BJ (cell line): ENCODE measurements at places on chromosomes 12 and 14.

- no peak for DNase-seq
These were observed 60.0 kb downstream of the CHGA start for GRCh38 chr14:92982956-92983355.

DNA sequence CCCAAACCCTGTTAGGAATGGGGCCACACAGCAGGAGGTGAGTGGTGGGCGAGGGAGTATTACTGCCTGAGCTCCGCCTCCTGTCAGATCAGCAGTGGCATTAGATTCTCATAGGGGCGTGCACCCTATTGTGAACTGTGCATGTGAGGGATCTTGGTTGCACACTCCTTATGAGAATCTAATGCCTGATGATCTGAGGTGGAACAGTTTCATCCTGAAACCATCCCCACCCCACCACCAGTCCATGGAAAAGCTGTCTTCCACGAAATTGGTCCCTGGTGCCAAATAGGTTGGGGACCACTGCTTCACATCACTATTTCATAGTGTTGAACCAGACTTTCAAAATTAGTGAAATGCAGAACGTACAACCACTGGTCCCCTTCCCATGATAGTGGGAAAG lies 57.9 kb upstream of the BICD1 start:
- DNase-seq: no peak

DNA sequence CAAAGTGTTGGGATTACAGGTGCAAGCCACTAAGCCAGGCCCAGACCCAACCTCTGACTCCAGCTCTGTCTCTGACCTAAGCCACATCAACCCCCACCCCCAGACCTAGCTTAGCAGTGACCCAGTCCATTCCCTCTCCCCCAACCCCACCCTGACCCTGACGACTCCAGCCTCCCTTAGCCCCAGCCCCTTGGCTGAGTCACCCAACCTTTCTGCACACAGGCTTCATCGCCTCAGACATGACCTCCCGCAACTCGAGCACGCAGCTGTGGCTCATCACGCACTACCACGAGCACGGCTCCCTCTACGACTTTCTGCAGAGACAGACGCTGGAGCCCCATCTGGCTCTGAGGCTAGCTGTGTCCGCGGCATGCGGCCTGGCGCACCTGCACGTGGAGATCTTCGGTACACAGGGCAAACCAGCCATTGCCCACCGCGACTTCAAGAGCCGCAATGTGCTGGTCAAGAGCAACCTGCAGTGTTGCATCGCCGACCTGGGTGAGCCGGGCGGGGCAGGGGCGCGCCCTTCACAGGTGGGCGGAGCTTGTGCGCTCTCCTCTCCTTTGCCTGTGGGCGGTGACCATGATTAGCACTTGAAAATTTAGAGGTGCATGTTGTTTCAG lies 7.8 kb downstream of the ACVRL1 start:
- no peak for DNase-seq

DNA sequence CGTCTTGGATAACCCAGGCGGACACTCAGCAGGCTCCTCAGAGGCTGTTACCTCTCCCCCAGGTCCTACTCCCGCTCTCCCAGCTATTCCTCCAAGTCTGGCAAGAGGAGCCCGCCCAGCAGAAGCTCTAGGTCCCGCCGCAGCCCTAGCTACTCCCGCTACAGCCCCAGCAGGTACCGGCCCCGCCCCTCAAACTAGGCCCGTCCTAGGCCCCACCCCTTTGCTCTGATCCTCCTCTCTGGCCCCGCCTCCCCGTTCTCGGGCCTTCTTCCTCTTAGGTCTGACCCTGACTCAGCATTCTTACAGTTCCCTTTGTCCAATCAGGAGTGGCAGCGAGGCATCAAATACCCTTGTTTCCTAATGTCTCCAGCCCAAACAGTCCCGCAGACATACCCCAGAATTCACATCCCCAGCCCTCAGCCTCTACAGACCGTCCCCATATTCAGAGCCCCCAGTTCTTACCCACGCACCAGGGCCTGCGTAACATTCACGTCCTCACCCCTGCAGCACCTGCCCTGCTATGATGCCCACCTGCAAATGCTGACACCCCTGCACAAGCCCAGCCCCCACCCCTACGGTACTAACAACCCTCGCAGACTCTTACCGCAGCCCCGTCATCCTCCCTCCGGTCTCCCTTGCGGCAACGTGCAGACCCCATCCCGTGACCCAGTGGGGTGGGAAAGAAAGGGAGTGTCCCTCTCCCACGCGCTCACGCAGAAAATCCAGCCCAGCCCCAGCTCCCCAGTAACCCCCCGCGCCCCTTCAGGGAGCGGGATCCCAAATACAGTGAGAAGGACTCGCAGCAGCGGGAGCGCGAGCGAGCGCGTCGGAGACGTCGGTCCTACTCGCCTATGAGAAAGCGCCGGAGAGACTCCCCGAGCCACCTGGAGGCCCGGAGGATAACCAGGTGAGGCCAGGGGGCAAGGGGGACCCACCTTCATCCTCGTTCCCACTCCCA lies 25.0 kb upstream of the HSPB8 start:
- DNase-seq: no peak

- DNase-seq: no peak
These were observed 536 bp downstream of the TM7SF3 start for GRCh38 chr12:27013611-27014084.

DNA sequence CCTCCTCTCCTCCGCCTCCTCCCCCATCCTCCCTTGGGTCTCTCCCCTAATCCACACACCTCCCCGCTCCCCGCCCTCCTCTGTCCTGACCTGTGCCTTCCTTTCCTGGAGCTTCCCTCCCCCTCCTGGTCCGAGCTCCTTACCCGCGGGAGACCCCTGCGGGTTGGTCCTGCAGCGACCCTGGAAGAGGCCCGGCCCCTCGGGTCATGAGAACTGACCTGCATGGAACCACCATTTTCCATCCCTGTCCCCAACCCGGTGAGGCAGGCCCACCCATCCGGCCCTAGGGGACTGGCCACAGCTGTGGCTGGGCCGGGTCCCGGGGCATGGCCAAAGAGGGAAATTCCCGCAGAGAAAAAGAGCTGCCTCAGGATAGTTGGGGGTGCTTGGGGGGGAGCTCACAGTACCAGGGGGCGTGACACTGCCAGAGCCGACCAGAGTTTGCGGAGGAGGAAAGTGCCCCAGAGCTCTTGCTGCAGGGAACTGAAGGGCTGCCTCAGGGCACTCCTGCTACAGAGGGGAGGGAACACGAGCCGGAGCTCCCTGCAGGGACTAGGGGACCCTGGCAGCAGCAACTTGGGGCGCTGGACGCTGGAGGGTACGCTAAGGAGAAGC lies 613 bp downstream of the ARHGEF40 start:
- DNase-seq: no peak

GRCh38 chr12:110042264-110042663 lies 6.1 kb downstream of the C12orf76 start:
- no peak for DNase-seq

DNA sequence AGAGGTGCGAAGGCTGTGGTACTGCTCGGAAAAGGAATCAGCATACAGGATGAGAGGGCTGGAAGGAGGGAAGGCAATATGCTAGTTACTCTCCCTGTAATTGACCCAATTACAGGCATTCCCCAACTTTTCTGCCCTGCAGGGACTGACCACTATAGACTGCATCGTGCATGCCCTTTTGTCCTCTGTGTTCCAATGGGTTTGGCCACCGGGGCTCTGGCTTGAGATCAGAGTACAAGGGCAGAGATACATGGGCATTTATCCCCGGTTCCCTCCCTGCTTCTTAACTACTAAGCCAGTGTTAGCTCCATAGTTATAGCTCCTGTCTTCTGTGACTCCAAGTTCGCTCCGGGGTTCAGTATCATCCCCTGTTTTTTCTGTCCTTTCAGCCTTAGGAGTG lies 59.7 kb downstream of the GTF2A1 start:
- no peak for DNase-seq

GRCh38 chr14:55123101-55123500 lies 6.0 kb upstream of the LGALS3 start:
- DNase-seq: peak; percentile 83

DNA sequence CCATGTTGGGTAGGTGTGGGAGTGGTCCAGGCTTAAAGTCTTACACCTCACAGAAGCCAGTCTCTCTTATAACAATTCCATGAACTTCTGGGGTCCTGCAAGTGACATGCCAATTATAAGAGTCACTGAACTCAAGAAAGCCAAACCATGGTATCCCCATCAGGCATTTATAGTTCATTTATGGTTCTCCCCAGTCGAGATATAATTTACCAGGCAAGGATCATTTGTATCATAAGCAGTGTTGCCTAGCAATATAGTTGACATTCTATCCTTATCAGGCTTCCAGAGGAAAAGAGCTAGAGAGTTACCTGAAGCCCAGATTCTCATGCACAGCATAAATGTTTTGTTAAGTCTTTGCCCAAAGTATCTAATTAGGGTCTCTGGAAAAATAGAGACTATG lies 8.1 kb downstream of the JKAMP start:
- DNase-seq: no peak

DNA sequence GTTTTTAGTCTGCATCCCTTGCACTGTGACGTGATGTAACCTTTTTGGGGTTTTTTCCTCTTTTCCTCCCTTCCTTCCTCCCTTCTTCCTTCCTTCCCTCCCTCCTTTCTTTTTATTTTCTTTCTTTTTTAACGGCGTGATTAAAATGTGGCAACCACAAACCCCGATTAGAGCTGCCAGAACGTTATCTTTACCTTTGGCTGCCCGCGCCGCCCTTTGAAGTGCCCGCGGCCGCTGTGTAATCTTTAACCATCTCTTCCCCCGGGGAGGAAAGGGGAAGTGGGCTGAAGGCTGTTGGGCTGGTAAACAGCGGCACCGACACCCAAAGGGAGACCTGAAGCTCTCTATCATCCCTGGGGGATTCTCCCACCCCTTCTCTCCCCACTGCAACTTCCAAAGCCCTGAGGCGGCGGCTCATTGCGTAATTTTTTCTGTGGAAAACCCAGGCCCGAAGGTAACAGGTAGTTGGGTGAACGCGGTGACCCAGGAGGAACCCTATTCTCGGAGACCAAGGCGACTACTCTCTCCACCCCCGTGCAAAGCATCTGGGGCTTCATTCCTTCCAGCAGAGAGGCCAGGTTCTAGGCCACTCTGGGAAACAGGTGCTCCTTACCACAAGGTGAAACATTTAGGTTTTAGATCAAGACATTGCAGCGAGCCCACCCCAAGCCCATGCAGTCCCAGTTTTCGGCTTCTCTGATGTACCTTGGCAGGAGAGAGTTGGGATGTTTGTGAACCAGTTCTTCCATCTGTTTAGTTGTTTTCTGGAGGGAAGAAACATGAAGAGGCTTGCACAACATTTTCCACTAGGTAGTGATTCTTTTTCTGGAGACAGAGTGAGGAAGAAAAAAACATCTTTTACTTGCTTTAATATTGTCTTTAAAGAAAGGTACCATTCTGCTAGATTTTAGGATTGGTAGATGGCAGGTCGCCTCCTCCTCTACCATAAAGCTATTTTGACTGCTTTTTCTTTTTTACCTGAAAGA lies 1.5 kb downstream of the LGR5 start:
- DNase-seq: no peak

DNA sequence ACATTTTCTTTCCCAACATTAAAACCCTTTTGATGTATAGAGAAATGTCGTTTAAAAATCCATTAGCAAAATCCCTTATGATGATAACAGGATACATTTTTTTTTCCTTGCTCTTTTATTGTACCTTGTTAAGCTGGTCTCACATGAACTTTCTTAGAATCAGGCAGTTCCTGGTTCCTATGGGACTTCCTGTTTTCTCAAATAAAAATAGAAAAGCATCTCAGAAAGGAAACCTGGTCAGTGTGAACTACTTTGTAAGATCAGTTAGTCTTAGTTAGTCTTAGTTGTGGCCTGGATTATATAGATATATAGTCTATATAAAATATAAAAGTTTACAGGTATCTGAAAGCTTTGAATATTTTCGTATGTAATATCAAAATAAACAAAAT lies 40.3 kb downstream of the LEMD3 start:
- DNase-seq: no peak

- no peak for DNase-seq
These were observed 45.0 kb downstream of the RAB35 start for GRCh38 chr12:120071493-120072020.

- DNase-seq: no peak
These were observed 330.2 kb downstream of the ZFP36L1 start for GRCh38 chr14:68462683-68463082.
